ENCODE measurements at places on chromosomes 1 and 21. TPM values are rescaled to one million over a fixed set of nuclear protein-coding genes. Genes with fewer than 3 reads are reported as not detected.

- DNase-seq, result no peak
Measured at GRCh38 chr1:24189528-24189927, 2.4 kb upstream of the IFNLR1 start.

DNA sequence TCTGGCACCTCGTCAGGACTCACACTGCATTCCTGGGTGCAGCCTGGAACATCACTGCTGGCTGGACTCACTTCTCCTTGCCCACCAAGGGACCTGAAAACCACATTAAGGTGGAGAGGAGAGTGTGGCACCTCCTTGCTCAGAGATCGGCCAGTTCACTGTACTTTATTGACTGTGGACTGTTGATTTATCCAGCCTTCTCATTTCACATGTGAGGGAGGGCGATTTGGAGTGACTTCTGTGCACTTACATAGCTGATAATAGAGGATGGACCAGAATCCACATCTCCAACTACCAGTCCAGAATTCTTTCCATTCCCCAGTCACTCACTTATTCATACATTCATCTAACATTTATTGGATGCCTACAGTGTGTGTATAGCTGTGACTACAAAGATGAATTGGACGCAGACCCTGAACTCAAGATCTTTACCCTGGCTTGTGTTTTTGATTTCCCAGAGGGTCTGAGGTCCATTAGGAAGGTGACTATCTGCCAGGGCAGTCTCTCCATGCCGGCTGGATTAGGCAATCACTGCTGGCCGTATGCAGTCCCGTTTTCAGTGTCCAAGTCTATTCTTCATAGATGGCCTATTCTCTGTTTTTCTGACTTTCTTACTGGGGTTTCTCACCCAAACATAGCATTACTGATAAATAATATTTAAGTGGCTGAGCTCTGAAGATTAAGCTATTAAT is 233.5 kb upstream of the SGIP1 start:
- no peak for DNase-seq

DNA sequence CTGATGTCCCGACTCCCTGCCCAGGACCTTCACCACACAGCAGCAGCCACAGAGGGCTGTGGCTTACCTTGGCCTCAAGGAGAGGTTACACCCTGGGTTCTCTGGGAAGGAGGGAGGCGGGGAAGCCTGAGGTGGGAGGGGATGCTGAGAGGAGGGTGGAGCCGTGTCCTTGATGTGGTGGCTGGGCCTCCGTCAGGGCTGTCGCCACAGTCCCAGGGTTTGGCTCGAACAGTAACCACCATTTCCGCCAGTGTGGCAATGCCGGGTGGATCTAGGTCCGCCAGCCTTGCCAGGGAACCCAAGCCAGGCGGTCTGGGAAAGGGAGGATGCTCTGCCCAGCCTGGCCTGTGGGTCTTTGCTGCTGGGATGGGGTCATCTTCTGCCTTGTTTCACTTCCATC is 18.4 kb upstream of the CDCA8 start:
- DNase-seq, result no peak

Gene CFAP107
- not detected for total RNA-seq

DNA sequence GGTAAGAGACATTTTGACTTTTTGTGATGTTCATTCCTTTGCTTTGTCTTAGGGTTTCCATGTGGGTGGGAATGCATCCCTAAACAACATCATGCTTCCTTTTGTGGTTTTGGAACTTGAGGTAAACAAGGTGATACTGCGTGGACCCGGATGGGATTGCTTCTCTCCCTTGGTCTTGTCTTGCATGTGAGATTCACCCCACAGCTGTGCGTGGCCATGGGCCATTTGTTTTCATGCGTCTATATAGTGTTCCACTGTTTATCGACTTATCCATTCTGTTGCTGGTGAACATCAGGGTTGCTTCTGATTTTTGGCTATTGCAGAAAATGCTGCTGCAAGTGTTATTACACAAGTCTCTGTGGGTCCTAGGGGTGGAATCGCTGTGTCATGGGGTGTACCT is 21.1 kb downstream of the CRYAA start:
- no peak for DNase-seq

Gene TMEM63A
- total RNA-seq, result 29.1 TPM

Gene RSPO1
- not detected for total RNA-seq

- DNase-seq, result no peak
Measured at GRCh38 chr1:216425577-216425976, 2.3 kb upstream of the USH2A start.
